ENCODE measurements at places on chromosomes 5 and 9. TPM values are rescaled to one million over a fixed set of nuclear protein-coding genes. Genes with fewer than 3 reads are reported as not detected.

DNA sequence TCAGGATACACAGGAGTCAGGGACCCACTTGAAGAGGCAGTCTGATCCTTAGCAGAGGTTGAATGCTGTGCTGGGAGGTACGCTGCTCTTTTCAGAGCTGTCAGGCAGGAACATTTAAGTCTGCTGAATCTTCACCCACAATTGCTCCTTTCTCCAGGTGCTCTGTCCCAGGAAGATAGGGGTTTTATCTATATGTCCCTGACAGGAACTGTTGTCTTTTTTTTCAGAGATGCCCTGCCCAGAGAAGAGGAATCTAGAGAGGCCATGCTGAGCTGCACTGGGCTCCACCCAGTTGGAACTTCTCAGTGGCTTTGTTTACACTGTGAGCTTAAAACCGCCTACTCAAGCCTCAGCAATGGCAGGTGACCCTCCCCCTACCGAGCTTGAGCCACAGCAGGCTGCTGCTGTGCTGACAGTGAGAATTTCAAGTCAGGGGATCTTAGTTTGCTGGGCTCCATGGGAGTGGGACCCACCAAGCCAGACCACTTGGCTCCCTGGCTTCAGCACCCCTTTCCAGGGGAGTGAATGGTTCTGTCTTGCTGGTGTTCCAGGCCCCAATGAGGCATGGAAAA lies 169.0 kb downstream of the FBXL17 start:
- no peak for DNase-seq

- DNase-seq: no peak
These were observed 45.8 kb downstream of the EPB41L4B start for GRCh38 chr9:109274884-109275730.

DNA sequence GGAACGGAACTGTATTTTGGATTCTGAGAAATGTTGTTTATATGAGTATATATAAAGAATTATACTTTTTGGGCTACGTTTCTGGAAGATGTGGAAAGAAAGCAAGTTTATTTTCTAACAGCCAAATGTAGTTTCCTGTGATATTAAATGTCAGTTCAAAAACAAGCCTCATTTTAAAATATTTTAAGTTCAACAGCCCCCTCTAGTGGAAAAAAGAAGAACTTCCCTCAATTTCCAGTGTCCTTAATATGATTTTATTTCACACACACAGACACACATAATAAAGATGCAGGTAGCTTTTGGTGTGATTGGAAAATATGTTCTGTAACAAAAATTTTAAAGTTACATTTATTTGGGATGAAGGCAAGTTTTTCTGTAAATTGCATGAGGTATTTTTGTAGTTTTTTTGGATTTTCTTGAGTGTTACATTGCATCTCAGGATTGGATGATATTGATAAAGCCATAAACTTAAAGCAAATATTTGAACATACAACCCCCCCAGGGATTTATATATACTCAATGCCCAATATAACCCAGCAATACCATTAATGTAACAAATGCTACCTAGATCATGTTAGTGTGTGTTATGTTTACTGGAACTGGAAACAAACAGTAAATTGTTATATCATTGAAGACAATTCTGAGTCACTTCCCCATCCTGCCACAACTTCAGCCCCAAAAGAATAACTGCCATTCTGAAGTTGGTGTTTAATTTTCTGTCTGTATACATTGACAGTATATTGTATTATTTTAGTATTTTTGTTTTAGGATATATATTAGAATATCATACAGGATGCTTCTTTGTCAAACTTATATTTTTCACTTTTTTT lies 54.0 kb downstream of the CCDC171 start:
- DNase-seq: peak; percentile 51

- DNase-seq: no peak
These were observed 157.3 kb downstream of the CYLC2 start for GRCh38 chr9:103152473-103152872.

The PCDHGC5 gene
- polyA plus RNA-seq: 0.81 TPM

The ITGA1 gene
- 60.0 TPM for polyA plus RNA-seq
